ENCODE measurements at places on chromosomes 11 and 22.

- DNase-seq = no peak
Observed at GRCh38 chr11:48125866-48126265, 90.7 kb upstream of the OR4B1 start.

DNA sequence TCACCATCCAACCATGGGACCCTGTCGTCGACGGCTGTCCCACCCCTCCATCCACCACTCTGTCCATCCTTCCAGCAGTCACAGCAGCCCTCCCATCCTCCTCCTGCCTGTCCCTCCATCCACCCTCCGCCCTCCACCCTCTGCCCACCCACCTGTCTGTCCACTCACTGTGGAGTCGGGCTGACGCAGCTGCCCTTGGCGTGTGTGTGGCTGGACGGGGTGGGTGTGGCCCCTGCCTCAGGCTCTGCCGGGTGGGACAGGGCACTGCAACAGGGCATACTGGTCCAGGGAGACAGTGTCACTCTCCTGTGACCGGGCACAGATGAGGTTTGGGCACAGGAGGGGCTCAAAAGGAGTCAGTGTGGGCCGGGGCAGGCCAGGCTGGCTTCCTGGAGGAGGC, 1.9 kb downstream of the PKP3 start:
- no peak for DNase-seq

- no peak for DNase-seq
Observed at GRCh38 chr11:119175493-119176077, 7.1 kb downstream of the NLRX1 start.

GRCh38 chr11:126186025-126186698, 25.3 kb downstream of the RPUSD4 start:
- no peak for DNase-seq

- DNase-seq = no peak
Observed at GRCh38 chr22:20727118-20728015, 46.5 kb upstream of the SERPIND1 start.

DNA sequence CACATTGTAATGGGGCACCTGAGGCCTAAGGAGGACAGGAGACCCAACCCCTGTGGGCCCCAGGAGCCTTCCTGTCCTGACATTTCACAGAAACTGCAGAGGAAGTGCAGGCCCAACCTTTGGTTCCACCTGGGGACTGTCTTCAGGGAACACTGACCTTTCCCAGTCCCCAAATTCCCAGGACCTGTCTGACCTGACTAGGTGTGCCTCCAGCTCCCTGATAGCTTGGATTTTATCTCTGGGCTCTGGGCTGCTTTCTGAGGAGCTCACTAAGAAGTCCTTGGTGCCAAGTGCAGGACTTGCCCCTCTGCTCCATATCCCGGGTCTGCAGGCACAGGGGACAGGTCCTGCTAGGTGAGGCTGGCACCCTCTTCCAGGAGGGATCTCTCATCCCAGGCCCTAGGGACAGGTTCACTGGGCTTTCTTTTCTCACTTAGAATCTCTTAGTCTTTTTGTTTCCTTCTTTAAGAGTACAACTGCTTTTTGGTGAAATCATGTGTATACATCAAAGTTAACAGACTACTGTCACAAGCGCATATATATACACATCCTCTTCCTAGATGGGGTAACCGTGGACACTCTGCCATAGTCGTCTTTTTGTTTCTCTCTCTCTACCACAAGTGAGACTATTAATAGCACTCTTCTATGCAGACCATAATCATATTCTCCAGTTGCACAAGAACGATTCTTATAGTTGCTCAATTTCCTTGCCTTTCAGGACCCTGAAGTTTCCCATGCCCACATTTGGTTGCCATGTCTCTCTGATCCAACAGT, 72.0 kb upstream of the IGLL5 start:
- DNase-seq = no peak

- DNase-seq = no peak
Observed at GRCh38 chr11:128857341-128857740, 9.8 kb downstream of the KCNJ1 start.
